ENCODE measurements at places on chromosomes 13 and 19.
A peak's percentile ranks its signal among the peaks of the same experiment; 100 is the strongest.

GRCh38 chr13:66212511-66212910 lies 1017.6 kb downstream of the PCDH9 start:
- DNase-seq, result no peak

DNA sequence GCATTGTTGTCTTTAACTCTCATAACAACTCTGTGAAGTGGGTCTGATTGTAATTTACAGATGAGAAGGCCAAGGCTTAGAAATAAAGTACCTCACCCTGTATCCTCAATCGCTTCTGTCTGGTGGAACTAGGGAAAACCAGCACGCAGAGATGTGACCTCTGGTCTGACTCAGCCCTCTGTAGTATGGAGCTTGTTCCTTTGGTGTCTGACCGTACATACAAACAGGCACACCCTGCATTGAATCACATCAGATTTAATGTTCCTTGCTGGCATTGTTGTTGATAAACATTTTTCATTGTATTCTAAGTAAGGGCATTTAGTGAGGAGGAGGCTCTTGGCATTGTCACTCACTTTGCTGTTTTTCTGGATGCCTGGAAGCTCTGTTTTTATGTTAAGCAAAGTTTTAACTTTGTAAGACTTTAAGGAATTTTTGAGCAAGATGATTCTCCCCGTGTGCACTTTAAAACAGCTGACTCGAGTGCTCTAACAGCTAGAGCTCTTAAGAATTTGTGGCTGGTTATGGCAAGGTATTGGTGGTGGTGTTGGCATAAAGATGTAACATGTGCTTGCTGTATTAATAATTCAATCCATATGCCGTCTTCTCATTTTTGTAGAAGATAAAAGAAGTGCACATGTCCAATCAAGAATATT lies 89.0 kb upstream of the SPATA13 start:
- no peak for DNase-seq

GRCh38 chr19:46073268-46073922 lies 32.6 kb upstream of the IGFL4 start:
- no peak for DNase-seq

DNA sequence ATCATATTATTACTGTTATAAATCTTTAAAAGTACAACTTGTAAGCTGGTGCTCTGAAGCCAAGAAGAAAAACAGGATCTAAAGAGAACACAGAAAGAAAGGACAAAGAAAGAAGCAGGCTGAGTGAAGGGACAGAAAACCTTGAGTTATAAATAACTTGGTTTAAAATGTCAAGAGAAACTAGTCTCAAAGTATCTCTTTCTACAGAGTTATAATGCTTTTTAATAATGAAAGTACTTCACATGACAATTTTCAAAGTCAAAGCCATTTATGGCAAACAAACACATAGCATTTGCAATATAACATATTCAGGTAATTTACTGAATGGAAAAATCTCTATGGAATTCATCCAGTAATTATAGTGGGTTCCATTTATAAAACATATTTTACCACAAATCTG lies 33.4 kb downstream of the CAB39L start:
- DNase-seq, result no peak

DNA sequence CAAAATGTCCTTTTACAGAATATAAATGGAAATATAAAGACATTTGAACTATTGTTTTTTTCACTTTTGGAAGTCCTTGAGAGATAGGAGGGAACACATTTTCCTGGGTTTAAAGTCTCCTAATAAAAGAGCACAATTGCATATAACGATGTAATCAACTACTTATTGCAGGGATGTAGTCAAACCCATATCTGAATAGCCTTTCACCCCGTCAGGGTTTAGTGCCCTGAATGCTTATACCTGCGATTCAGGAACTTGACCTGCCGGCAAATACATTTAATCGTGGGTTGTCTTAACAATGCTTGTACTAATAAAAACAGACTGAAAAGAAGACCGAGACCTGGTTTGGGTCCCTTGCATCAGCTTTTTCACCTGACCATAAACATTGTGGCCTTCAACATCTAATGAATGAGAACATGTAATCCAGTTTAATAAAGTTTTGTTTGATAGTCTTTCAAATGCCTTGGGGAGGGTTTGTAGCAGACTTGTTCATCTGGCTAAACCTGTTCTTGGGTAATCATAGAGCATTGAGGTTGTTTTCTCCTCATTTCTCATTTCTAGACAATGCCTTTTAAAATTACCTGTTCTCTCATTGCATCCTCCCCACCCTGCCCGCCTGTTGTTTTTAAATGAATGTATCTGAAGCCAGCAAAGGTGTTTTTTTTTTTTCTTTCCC lies 7.0 kb downstream of the KLF5 start:
- no peak for DNase-seq

DNA sequence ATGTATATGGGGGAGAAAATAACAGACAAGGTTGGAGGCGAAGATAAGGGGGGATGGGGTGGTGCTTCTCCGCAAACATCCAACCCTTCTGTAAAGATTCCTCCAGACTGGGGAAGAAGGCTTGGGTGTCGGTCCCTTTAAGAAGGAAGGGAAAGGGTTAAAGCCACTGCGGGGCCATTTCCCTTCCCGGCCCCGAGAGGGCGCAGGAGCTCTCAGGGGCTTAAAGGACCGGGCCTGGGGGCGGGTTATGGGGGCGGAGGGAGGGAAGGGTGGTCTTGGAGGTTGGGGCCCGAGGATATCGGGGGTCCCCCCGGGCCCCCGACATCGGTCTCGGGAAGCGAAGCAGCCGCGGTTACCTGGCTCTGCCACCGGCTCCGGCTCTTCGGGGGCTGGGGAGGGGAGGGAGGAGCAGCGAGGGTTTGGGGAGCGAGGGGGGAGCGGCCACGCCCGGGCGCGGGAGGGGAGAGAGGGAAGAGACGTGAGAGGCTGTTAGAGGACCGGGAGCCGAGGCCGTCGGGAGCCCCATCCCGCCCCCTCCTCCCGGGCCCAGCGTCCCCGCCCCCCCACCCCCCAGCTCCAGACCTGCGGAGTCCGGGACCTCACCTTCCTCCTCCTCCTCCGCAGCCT lies 2.8 kb downstream of the TNNT1 start:
- no peak for DNase-seq

DNA sequence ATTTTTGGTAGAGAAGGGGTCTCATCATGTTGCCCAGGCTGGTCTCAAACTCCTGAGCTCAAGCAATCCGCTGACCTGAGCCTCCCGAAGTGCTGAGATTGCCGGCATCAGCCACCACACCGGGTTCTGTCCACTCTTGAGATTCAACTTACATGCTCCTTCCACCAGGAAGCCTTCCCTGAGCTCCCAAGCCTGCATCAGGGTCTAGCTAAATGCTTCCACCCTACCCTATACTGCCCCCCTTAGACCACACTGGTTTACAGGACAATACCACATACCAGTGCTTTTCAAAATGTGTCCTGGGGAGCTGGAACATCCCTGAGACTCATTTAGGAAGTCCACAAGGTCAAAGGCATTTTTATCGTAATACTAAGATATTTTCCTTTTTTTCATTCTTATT lies 15.1 kb upstream of the CACNG8 start:
- DNase-seq, result no peak

GRCh38 chr13:44435142-44435918 lies 61.7 kb downstream of the SERP2 start:
- peak; percentile 99 for DNase-seq

- DNase-seq, result no peak
Measured at GRCh38 chr19:45187421-45188100, 9.0 kb downstream of the BLOC1S3 start.

DNA sequence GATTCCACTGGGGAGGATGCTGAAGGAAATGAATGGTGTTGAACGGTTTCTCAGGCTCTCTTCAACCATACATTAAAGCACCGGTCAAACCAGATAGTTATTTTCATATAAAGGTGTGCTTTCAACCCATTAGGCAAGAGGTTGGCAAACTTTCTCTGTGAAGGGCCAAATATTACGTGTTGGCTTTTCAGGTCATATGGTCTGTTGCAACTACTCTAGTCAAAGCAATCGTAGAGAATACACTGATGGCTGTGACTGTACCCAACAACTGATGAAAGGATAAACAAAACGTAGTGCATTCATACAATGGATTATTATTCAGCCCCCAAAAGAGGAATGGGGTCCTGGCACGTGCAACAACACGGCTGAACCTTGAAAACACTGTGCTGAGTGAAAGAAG lies 5.8 kb downstream of the ZSCAN5A start:
- no peak for DNase-seq

- no peak for DNase-seq
Measured at GRCh38 chr13:27969866-27970229, 733 bp upstream of the CDX2 start.

GRCh38 chr19:2050349-2050990 lies 574 bp downstream of the MKNK2 start:
- no peak for DNase-seq

GRCh38 chr19:16628984-16629691 lies 1.1 kb upstream of the MED26 start:
- DNase-seq, result peak; percentile 64

DNA sequence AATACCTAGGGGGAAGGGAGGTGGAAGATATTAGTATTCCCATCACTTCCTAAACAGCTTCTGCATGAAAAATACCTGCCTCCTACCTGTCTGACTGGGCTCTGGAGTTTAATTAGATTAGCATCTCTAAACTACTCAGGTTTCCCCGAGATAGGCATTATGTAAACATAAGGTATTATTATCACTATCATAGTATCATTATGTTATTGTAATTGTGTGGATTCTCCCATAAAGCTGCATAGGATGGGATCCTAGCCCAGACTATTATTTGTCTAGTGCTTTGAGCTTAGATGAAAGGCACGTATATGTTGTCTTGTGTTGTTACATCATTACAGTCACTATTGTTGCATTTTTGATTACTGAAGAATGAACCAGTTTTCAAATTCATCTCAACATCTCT lies 115.2 kb upstream of the SOX21 start:
- no peak for DNase-seq

- DNase-seq, result no peak
Measured at GRCh38 chr19:3692141-3693024, 7.9 kb downstream of the PIP5K1C start.

All from large intestine (tissue), 12 donors.